ENCODE measurements at places on chromosomes 12 and 14.
A peak's percentile ranks its signal among the peaks of the same experiment; 100 is the strongest.

DNA sequence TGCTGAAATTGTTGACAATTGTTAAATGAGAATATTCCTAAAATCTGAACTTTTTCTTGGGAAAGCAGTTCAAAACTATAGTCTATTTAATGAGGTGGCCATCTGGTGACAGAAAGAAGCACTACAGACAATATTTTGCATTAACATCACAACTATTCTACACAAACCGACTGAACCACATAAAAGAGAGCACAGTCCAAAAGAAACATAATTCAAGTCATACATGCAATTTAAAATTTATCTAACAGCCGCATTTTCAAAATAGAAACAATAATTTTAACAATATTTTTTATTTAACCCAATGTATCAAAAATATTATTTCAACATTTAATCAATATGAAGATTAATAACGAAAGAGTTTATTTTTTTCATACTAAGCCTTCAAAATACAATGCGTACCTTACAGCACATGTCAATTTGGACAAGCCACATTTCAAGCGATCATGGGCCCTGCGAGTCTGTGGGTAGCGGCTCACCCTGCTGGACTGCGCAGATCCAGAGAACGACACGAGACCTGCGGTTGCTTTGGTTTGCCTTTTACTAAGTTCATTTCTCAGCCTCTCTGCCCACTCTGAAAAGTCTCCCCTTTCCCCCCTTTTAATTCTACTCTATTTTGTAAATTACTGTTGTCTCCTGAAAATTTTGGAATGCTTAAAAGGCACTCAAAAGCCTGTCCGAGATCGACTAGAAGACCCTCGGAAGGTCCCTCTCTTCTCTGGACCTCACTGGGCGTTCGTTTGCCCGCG lies 947 bp upstream of the LRRC9 start:
- DNase-seq = peak; percentile 66

GRCh38 chr12:55899082-55899481 lies 28.6 kb downstream of the PYM1 start:
- no peak for DNase-seq

- DNase-seq = no peak
Observed at GRCh38 chr12:52382854-52383253, 2.6 kb downstream of the KRT84 start.

DNA sequence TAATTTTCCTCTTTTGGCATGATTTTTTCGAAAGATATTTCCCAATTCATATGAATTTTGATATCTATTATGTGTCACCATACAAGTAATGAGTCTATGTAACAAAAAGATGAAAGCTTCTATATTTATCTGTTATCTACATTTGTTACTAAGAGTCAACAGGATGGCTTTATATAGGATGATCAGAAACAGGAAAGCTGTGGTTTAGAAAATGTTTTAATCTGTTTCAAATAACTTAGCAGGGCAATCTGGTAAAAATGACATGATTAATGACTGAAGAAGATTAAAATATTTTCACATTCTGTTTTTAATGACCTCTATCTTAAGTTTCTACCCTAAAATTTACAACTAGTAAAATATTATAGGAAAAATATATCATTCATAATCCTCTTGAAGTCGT lies 105.8 kb downstream of the MSRB3 start:
- DNase-seq = no peak

- DNase-seq = no peak
Observed at GRCh38 chr12:26623136-26623535, 209.9 kb downstream of the ITPR2 start.

DNA sequence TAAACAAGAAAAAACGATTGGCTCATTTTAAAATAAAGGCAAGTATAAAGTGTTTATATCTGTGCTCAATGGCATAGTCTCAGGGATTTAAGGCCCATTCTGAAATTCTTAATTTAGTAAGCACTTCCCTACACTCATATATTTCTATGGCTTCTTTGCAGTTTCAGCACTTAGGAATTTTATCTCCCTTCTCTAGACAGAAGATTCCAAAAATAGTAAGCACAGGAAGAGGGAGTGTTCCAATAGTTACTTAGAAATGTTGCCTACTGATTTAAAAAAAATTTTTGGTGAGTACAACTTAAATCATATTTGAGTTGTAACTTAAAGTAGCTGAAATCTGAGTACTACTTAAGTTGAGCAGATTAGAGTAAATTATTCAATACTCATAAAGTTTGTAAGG lies 19.8 kb downstream of the INSM2 start:
- DNase-seq = no peak

DNA sequence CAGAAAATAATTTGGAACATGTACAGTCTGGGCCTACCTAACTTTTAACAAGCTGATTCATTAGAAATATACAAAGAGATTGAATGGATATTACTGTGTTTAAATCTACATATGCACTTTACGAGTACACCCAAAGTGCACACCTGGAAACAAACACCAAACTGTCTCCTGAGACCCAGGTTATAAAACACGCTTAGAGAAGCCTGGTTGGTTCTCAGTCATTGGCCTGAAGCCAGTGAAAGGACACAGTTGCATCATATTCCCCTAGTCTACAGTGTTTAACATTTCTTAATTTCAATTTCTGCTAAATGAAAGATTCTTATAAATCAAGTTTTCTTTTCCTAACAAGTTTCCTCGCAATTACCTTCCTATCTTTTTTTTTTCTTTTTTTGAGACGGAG lies 209.5 kb downstream of the FBXL14 start:
- DNase-seq = no peak

- no peak for DNase-seq
Observed at GRCh38 chr14:72619111-72619571, 274.8 kb downstream of the DPF3 start.

DNA sequence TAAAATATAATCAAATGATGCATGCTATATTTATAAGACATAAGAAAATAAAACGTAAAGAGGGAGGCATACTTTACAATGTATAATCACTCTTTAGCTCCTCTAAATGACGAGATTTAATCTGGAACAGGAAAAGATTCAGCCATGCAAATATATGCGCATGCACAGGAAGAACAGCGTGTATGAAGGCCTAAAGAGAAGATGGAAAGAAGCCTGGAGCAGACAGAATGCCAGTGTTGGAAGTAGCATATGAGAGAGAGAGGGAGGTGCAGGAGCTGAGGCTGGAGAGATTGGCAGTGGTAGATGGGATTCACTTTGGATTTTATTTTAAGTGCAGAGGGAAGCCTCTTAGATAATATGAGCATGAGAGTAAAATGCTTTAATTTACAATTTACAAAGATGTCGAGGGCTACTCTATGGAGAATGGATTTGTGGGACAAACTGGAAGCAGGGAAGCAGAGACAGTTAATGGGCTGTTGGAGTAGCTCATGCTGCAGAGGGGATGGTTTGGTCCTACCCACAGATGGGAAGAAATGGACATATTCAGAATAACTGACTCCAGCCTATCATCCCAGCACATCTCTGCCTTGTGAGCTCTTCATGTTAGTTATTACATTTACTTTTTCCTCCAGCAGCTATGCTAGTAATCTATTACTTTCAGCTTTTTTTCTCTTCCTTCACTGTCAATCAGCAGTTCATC lies 411.1 kb downstream of the TMTC2 start:
- DNase-seq = no peak

GRCh38 chr14:55921511-55921910 lies 196.7 kb upstream of the PELI2 start:
- no peak for DNase-seq

- DNase-seq = no peak
Observed at GRCh38 chr14:29672831-29673230, 254.8 kb downstream of the PRKD1 start.

- no peak for DNase-seq
Observed at GRCh38 chr12:1473418-1473817, 121.0 kb downstream of the FBXL14 start.

GRCh38 chr12:53059434-53060063 lies 9.7 kb downstream of the TNS2 start:
- DNase-seq = no peak

GRCh38 chr12:68376901-68377300 lies 44.7 kb upstream of the MDM1 start:
- DNase-seq = no peak

DNA sequence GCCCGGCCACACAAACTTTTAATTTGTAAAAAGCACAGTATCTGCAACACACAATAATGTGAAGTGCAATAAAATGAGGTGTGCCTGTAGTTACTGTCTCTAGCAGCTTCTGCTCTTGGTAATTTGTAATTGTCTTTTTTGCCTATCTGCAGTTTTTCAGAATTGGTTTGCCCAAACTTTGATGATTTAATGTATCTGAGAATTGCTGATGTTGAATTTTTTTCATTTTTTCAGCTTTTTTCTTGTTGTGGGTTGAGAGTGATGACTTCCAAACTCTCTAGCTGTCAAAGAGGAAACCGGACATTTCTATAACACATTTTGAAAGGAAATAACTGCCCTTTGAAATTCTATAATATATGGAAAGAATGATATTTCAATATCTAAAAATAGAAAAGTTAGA lies 236.9 kb downstream of the RERGL start:
- DNase-seq = no peak

DNA sequence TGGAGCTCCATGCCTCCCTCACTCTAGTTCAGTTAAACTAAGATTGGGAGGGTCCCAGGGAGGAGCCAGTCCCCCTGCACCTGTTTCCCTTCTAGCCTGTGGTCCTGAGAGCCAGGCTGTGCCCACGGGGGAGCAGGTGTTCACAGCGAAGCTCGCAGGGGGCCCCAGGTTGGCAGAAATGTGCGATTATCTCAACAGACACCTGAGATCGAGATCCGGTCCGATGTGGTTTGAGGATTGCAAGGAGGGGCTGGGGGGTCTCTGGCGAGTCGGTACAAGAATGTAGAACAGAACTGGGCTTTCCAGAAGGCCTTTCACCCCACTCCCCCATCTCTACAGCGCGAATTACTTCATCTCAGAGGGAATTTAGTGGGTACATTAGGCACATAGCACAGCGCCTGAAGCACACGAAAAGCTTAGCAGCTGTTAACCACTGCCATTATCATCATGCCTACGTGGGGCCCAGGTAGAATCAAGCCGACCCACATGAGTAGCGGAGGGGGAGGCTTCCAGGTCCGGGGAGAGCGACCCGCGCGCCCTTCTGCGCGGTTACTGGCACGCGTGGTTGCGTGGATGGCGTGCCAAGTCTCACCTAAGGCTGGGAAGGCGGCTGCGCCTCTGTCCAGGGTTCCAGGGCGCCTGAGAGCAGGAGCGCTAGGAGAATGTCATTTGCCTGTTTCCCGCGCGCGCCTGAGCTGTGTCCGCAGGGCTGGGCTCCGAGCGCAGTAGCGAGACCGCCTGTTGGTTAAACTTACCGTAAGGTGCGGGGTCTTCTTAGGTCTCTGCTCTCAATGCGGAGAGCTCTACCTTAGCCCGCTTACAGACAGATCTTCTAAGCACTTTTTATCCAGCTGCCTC lies 1539.5 kb upstream of the TMEM132C start:
- DNase-seq = no peak

GRCh38 chr14:100651999-100652508 lies 64.8 kb upstream of the BEGAIN start:
- DNase-seq = no peak

GRCh38 chr12:46386877-46387629 lies 14.5 kb upstream of the SLC38A2 start:
- DNase-seq = peak; percentile 84

DNA sequence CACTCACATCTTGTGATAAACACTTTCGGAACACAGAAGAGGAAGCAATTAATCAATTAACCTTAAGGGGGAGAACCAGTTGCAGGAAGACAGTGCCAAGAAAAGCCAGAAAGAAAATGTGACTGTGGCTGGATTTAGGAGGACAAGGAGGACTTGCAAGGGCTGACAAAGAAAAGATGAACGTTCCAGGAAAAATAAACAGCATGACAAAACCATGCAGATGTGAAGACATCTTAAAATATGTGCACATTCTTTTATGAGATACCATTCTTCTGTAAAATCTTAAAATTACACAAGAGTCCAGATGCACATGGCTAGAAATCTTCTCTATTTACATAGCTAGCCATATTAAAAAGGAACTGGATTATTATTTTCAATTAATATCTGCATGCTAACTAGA lies 33.4 kb downstream of the KITLG start:
- DNase-seq = no peak

GRCh38 chr14:54840798-54841197 lies 61.8 kb downstream of the GCH1 start:
- no peak for DNase-seq

DNA sequence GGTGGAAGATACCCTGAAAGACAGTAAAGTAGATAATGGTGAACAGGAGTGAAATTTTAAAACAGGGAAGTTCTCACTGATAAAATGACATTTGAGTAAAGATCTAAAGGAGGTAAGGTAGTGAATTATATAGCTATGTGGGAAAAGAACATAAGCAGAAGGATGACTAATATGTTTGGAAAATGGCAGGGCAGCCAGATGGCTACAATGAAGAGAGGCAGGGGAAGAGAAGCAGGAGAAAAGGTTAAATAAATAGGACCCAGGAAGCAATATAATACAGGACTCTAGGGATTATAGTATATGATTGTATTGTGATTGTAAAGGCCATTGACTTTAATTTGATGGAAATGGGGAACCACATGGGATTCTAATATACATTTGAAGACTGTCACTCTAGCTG lies 33.0 kb downstream of the SCFD1 start:
- no peak for DNase-seq

DNA sequence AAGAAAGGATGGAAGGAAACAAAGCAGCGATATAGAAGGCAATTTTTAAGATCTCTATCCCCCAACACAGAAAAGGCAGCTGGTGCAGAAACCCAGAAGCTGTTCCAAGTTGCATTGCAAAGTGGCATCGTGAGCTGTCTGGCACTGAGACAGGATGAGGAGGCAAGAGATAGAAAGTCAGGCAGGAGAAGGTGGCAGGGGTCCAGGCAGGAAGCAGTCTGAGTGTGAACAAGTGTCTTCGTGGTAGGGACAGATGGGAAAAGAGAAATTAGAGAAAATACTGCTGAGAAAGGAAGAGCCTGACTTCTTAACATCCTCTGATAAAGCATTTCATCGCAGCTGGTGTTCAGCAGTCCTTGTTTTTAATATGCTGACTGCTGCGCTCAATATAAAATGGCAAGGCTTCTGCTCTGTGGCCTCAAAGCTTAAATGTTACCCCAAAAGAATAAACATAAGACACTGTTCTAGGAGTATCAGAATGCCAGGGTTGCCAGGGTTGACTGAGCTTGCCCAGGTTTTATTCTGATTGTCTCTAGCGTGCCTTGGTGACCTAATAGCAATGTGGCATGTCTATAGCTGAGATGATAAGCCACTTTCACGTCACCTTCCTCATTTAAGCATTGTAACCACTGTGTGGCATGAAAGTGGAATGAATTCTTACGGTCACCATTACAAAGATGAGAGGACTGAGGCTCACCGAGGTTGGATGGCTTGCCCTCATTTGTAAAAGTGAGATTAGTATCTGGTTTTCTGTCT lies 397.6 kb downstream of the NUAK1 start:
- peak; percentile 69 for DNase-seq

DNA sequence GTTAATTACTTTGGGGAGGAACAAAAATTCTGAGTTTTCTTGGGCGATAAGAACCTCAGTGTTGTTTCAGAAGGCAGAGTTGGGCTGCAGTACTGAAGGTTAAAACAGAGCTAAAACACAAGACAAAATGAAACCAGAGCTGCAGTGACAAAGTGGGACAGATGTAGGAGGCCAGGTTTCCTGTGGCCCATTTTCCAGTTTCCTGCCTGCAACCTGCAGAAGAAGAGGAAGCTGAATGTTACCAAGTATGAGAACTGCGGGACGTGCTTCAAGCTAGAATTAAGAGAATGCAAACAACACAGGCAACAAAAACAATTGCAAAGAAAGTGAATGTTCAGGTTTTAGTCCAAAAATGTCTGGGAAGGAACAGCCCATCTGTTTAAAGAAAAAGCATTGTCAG lies 17.8 kb downstream of the ELK3 start:
- no peak for DNase-seq

GRCh38 chr12:94429633-94430032 lies 30.0 kb downstream of the CEP83 start:
- no peak for DNase-seq

- no peak for DNase-seq
Observed at GRCh38 chr12:80017261-80017870, 82.0 kb upstream of the OTOGL start.

Data from tibial artery (tissue), 4 donors.